Stimulated activated CD4-positive, alpha-beta T cell treated with anti-CD3 and anti-CD28 coated beads, Interleukin-15, amount 100 ng/mL, for 1 hour (primary cell): ENCODE measurements at places on chromosomes 2 and 18.

- DNase-seq: no peak
Observed at GRCh38 chr2:8799004-8799403, 38.4 kb downstream of the KIDINS220 start.

DNA sequence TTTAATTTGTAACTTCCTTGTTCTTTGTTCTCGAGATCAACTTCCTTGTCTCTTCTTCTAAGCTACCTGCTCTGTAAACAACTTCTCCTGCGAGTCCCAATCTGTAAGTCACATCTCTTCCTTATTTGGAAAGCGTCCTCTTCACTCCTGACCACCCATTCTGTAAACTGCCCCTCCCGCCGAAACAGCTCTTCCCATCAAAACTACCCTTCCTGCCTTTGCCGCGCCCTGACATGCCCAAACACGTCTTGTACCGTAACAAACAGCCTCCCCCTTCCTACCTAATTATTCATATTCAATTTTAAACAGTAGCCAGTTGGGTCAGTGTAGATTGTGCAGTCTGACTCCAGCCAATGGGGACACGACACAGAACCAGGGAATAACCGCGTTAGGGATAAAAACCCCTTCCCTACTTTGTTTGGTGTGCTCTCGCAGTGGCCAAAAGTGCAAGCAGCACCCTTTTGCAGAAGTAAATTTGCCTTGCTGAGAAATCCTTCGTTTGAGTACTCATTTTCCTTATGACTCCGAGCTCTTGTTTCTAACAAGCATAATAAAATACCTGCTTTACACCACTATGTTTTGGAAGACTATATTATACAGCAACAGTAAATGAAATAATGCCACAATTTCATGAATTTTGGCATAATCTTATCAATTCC is 39.8 kb downstream of the PIAS2 start:
- DNase-seq: no peak

DNA sequence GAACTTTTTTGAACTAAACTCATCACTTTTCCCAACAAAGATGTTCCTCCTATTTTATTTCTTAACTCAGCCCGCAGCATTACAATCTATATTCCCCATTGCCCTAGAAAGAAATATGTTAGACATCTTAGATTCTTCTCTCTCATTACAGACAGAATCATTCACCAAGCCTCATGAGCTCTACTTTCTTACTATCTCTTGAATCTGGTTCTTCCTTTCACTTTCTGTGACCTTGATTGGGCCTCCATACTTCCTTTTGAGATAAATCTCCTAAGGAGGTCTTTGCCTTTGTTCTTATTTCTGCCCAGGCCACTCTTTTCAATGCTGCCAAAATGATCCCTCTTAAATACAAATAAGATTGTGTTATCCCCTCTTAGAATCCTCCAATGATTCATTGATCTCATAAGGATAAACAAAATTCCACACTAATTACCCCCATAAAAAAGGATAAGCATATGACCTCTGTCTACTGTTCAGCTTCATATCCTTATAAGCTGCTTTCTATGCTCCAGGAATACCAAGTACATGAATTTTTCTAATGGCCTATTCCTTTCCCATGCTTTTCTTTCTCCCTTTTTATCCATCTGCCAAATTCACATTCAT is 400.0 kb downstream of the ARHGAP15 start:
- no peak for DNase-seq

DNA sequence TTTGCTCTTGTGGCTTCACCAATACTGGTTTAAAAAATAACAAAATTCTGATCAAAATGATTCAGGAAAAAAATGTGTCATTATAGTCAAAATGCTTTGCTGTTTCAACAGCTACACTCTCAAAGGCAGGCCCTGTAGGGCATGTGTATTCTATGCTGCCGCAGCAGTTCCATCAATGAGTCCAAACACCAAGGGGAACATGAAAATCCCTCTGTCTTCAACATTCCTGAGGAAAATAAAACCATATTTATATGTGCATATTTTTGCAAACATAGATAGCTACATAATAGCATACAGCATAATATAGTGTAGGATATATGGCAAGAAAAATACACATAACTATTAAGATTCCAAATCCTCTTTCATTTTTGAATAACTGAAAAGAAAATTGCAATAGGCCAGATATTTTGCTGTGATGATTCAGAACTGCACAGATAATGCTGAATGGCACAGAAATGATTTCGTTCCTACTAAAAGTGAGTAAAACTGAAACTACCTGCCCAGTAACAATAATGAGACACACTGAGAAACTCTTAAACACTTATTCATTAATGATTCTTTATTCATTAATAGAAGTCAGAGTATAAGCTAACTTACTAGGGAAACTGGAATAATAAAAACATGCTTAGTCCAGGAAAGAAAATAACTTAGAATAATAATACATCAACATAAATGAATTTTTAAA is 343.8 kb downstream of the SUCLG1 start:
- DNase-seq: no peak

GRCh38 chr2:138949517-138949916 is 169.3 kb upstream of the NXPH2 start:
- no peak for DNase-seq

DNA sequence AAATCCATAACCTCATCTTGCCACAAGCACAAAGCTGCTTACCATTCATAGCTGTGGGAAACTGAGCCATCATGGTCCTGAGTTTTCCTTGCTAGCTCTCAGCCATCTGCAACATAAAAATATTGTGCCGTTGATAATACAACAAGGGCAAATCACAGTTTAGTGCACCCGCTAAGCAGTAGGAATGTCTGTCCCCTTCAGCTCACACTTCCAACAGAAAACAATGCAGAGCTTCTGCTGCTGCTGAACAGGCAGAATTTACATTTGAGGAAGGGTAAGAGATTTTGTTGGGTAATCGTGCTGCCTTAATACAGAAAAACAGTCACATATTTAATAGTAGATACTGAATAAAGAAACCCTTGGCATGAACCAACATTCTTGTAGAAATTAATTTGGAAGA is 32.3 kb downstream of the ITSN2 start:
- DNase-seq: no peak

DNA sequence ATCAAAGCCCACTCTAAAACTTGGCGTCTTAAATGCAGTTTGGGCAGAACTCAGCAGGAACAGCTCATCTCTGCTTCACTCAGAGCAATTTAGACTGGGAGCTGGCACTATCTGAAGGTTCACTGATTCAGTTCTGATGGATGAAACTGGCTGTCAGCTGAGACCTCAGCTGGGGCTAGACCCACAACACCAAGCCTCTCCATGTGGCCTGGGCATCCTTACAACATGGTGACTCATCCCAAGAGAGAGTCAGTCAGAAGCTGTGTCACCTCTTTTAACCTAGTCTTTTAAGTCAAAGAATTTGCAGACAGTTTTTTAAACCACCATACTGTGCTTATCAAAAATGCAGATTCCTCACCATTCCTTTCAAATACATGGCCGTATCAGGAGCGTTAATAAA is 62.6 kb upstream of the ZNF397 start:
- DNase-seq: no peak

- DNase-seq: no peak
Observed at GRCh38 chr2:196696423-196697079, 57.0 kb downstream of the CCDC150 start.
